Amniotic stem cell (primary cell): ENCODE measurements at places on chromosomes 1 and 21.

GRCh38 chr1:10283318-10283984 lies 73.1 kb downstream of the KIF1B start:
- DNase-seq: no peak

- DNase-seq: no peak
Measured at GRCh38 chr1:74654708-74655107, 18.9 kb downstream of the ERICH3 start.

- DNase-seq: no peak
Measured at GRCh38 chr1:94048413-94049164, 72.4 kb downstream of the ABCA4 start.

DNA sequence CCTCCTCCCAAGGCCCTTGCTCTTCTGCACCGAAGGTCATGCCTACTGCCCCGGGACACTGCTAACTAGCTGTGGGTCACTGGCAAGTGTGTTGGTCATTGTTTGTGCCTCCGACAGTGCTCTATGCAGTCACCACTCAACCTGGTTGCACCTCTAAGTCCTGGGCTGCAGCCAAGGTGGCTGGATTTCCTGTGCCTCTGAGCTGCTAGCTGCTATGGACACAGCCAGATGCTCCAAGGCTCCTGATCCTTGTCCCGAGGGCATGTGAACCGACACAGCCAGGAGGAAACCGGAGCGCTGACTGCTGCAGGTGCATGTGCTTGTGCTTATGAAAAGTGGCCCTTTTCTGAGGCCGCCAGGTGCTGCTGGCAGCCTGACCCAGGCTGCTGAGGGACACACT lies 14.7 kb upstream of the SPOCD1 start:
- no peak for DNase-seq

- DNase-seq: no peak
Measured at GRCh38 chr1:68281946-68282615, 49.8 kb upstream of the WLS start.

- DNase-seq: no peak
Measured at GRCh38 chr1:231721436-231721835, 94.8 kb downstream of the DISC1 start.

- DNase-seq: no peak
Measured at GRCh38 chr21:46185716-46186115, 1.5 kb upstream of the SPATC1L start.

DNA sequence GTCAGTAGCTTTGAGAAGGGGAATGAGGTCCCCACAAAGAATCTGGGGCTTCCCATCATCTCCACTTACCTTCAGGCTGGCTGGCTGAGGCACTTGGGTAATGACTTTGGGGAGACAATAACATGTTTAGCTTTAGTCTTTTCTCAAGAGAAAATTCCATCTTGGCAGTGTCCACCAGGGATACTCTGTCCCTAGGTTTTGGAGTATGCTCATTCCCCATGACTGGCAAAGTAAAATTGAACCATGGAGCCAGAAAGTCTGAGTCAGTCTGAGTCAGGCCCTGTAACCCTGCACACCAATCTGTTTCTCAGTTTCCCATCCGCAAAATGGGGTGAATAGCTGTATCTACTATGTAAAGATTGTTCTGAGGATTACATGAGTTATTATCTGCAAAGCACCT lies 28.2 kb downstream of the RUNX1 start:
- DNase-seq: no peak

GRCh38 chr1:175146529-175147213 lies 45.9 kb downstream of the KIAA0040 start:
- DNase-seq: peak; percentile 10

DNA sequence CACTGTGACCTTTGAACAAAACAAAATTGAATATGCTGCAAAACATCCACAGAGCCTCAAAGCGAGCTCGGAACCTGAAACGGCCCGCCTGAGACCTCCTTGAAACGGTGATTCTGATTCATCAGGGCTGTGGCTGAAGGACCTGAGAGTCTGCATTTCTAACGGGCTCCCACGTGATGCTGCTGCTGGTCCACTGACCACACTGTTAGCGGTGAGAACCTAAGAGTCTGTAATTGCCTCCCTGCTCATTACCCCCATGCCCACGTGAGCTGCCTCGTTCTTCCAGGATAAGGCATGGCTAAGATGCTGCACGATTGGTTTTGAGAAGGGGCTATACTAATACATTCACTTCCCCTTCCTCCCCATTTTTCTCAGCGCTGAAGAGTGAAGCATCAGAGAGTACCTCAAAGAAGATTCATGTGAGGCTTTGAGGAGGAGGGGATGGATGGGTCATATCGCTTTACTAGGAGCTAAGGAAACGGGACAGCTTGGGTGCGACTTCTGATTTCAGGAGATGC lies 9.7 kb downstream of the TLR5 start:
- DNase-seq: no peak

GRCh38 chr21:35473496-35473895 lies 424.4 kb upstream of the RUNX1 start:
- no peak for DNase-seq

GRCh38 chr1:81598623-81599022 lies 202.1 kb upstream of the ADGRL2 start:
- no peak for DNase-seq

GRCh38 chr1:34885405-34886247 lies 26.1 kb upstream of the SMIM12 start:
- DNase-seq: no peak

GRCh38 chr1:248842781-248843331 lies 4.8 kb downstream of the ZNF672 start:
- no peak for DNase-seq

DNA sequence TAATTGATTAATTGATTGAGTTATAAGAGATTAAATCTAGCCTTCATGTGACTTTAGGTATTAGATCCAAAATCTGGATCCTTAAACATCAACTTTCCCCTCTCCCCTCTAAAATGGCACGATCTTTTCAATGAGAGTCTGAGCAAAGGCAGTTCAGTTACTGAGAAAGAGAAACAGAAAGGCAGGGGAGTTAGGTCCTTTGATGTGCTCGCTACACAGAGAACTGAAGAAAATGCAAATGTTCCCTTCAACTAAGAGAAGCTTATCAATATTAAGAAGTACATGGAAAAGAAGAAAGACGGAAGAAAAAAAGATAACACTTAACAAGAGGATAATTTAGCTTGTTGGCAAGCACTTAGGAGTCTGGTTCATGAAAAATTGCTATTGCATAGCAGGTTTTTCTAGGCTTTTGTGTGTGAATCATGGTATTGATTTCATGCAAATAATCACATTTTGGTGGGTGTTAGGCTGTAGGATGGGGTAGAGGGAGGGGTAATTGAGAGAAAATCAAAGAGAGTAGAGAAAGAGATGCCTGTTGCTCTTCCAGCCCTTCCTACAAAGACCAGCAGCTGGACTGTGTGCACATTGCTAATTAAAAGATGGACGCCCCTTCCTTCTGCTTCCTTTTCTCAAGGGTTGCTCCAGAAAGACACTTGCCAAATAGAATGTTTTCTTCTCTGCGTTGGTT lies 307.6 kb upstream of the PLXNA2 start:
- DNase-seq: no peak

- no peak for DNase-seq
Measured at GRCh38 chr21:33419538-33420123, 16.4 kb downstream of the IFNGR2 start.

- no peak for DNase-seq
Measured at GRCh38 chr1:53115403-53116306, 26.8 kb downstream of the SLC1A7 start.

DNA sequence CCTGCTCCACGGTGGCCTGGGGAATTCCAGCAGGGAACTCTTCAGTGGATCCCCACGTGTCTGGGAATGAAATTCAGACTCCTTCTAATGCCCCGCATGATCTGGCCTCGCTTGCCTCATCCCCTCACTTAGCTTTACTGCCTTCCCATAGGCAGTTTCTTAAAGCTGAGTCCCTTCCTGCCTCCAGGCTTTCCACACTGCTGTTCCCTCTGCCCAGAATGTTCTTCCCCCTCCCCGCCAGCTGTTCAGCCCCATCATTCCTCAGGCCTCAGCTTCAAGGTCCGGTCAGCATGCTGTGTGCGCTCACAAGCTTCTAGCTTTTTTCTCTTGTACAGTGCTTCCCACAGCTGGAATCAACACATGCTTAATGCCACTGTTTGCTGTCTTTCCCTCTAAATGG lies 54.9 kb upstream of the WASF2 start:
- no peak for DNase-seq

- no peak for DNase-seq
Measured at GRCh38 chr1:233277637-233278606, 17.6 kb downstream of the PCNX2 start.

DNA sequence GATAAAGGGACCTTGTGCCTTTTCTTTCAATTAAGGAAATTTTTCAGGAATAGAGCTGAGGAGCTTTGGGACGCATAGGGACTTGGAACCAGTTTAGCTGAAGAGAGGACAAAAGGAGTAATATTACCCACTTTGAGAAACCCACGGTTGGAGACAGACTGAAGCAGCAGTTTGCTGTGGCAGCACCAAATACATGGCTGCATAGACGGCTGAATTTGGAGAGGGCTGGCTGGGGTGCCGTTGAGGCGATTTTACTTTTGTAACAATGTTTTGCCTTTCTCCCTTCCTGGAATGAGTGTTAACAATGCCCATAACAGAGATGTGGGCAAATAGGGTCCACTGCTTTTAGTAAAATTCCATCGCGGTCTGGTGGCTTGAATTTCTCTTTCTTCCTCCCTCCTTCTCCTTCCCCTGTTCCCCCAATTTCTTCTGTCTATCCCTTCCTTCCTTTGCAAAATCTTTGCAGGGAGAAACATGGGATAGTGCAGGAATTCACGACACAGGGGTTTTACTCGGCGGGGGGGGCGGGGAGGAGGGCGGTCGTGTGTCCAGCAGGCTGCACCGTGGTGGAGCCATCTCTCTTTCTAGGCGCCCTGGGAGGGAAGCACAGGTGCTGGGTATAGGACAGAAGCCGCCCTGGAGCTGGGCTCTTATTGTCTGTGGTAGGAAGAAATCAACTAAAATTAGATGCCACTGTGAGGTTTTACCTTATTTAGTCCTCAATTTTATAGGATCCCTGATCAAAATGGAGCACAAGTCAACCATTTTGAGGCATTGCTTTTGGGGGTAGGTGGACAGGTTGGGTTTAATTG lies 6.8 kb downstream of the LHX4 start:
- no peak for DNase-seq

- no peak for DNase-seq
Measured at GRCh38 chr1:206737729-206738201, 32.8 kb upstream of the IL19 start.

- no peak for DNase-seq
Measured at GRCh38 chr1:113963281-113963906, 15.9 kb upstream of the OLFML3 start.

GRCh38 chr1:151288502-151288901 lies 6.4 kb downstream of the ZNF687 start:
- no peak for DNase-seq

DNA sequence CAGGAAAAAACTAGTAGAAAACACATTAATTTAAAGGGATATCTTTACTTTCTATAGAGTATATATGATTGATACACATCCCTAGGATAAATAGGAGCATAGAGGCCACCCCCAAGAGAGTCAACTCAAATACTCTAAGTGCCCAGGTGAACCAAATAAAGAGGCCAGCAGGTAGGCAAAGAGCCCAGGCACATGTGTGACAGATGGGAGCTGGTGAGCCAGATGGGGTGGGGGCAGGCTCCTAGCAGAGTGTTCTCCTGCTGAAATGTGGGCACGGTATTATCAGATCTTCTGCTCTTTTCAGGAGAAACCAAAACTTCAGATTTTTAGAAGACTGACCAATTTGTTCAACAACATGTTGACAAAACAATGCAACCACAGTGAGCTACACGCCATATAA lies 333.4 kb upstream of the PKN2 start:
- DNase-seq: no peak

GRCh38 chr1:191536791-191537429 lies 621.4 kb upstream of the RGS18 start:
- DNase-seq: no peak

DNA sequence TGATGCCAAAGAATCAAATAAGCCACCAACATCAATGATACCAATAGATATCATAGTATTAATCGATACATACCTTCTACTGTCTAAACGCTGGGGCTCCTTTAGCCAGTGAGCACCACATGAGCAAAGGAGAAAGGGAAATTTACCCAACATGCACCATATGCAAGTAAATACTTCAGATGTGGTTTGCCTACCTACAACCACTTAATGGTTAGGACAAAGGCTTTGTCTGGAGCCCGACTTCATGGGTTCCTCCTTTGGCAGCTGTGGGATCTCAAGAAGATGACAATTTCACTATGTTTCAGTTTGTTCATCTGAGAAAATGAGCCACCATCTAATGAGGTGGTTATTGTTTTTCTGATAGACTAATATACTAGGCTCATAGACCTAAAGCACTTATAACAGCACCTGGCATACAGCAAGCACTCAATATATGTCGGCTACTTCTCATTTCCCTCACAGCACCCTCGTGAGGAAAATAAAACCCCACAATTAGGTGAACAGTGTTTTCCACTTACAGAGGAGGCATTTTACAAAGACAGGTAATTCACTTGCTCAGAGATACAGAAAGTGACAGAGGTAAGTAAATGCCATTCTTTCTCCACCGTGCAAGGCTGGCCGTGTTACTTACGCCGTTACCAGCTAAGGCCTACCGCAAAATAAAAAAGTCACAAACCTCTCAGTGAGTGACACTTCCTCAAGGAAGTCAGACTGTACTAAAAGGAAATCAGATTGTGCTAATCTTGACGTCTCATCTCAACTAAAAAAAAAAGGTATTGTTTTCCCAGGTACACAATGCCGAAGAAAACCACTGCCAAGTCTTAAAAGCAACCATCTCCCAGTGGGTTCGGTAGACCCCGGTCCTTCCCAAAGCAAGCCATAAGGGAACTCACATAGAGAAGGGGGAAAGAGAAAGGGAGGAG lies 1.6 kb downstream of the TTC13 start:
- DNase-seq: no peak

- DNase-seq: no peak
Measured at GRCh38 chr1:113333056-113333455, 57.3 kb upstream of the MAGI3 start.

DNA sequence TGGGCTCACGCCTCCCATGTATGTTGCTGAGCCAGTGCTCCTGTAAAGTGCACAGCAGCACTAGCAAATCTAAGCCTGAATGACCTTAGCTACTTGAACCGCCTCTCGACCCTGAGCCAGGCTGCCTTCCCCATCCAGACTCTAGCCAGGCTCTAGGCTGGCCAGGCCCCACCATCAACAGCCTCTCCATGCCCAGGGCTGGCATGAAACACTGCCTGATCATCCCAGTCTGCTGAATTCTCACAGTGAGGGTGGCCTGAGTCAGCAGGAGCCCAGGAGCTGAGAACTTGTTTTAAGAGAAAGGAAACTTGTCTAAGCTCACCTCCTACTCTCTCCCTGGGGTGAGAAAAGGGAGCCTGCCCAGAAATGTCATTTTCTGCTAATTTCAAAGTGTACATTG lies 733.3 kb downstream of the PTPRU start:
- no peak for DNase-seq

DNA sequence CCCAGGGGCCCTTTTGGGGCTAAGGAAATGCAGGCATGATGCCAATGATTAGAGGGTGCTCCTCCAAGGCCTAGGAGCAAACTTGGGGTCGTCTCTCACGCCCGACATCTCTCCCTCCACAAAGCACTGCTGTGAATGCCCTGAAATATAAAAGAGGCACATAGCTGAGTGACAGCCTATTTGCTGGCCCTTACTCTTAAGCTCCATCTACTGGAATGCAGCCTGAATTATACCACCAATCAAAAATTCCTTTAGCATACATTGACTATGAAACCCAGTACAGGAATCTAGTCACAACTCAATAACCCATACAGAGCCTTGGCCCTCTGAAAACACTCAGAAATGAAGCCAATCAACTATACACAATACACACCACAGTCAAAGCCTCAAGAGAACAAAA lies 105.5 kb downstream of the LRIG2 start:
- DNase-seq: no peak
